ENCODE measurements at places on chromosomes 7 and 10. TPM values are rescaled to one million over a fixed set of nuclear protein-coding genes. Genes with fewer than 3 reads are reported as not detected.

The GNGT1 gene
- not detected for polyA plus RNA-seq

DNA sequence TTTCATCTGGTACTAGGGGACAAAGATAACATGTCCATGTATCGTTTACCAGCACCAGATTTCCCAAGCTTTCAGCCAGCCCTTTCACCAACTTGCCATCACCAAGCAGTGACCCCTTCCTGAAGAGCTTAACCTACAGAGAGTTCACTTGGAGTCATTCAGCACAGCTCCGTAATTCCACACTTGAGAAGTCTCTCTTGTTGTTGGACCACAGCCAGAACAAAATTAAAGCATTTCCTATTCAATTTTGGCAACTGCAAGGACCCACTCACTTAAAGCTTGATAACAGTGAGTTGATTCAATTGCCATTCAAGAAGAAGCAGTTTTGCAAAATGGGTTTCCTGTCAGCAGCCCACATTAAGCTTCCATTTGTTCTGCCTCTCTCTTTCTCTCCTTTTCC, 88.5 kb upstream of the LRRTM3 start:
- DNase-seq, result no peak

DNA sequence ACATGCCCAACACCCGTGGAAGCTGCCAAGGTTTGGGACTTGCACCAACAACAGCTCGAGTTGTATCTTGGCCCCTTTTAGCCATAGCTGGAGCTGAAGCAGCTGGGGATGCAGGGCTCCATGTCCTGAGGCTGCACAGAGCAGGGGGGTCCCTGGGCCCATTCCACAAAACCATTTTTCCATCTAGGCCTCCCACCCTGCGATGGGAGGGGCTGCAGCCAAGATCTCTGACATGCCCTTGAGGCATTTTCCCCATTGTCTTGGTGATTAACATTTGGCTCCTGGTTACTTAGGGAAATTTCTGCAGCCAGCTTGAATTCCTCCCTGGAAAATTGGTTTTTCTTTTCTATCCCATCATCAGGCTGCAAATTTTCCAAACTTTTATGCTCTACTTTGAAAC, 637.8 kb upstream of the VSTM2A start:
- DNase-seq, result no peak

- no peak for DNase-seq
Measured at GRCh38 chr7:32103361-32103760, 33.2 kb upstream of the PDE1C start.

GRCh38 chr10:80289451-80290287, at the start of gene MAT1A:
Gene MAT1A (minus strand): TSS chr10:80289658. CDS start chr10:80289423, 235 bp downstream.
- no peak for DNase-seq

All from psoas muscle (tissue), 8 donors.